ENCODE measurements at places on chromosomes 6 and 20.
A peak's percentile ranks its signal among the peaks of the same experiment; 100 is the strongest.

DNA sequence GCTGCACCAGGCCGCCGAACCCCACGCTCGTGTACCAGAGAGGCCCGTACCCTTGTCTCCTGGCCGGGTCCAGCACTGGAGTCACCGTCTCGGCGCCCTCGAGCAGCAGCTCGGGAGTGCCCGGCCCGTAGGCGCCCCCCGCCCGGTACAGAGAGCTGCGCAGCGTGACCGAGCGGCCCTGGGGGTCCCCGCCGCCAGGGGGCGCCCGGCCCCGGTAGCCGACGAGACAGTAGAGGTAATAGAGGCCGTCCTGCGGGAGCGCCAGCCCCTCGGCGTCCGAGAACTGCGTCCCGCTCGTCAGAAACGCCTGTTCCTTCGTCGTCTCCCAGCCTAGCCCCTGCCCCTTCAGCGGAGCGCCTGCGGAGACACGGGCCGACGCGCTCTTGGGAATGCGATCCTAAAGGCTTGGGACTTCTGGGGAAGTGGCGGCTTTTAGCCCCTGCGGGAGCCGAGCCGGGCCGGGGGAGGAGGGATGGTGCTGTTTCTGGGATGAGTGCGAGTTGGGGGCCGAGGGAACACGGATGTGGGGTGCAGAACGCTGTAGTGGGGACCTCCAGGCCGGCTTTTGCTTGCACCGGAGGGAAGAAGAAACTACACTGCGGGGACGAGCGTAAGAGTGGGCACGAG lies 1.3 kb downstream of the LTB start:
- no peak for DNase-seq

DNA sequence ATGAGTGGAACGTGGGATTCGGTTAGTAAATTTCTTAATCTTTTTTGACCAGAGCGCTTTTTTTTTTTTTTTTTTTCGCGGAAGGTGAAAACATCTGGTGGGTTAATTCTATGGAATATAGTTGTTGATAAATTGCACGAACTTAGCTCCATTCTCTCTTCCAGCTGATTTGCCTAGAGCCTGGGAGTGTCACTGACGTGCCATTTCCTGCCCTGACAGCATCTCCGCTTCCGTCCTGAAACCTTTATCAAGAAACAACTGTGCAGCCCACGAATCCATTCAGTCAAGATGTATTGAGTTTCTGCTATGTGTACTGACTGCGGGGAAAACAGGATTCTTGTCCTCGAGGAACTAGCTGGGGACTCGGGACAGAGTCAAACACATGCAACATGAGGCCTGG lies 59.5 kb upstream of the TGM3 start:
- no peak for DNase-seq

- DNase-seq = no peak
These were observed 125.1 kb upstream of the CARMIL1 start for GRCh38 chr6:25154034-25154596.

- no peak for DNase-seq
These were observed 84.6 kb upstream of the JAG1 start for GRCh38 chr20:10758446-10758845.

- DNase-seq = no peak
These were observed 70.3 kb upstream of the CD83 start for GRCh38 chr6:14047151-14047740.

GRCh38 chr20:16528078-16528477 lies 45.2 kb downstream of the KIF16B start:
- no peak for DNase-seq

- no peak for DNase-seq
These were observed 332.2 kb downstream of the KHDRBS2 start for GRCh38 chr6:61953851-61954250.

GRCh38 chr20:42098418-42098817 lies 480.2 kb upstream of the CHD6 start:
- DNase-seq = no peak

- DNase-seq = no peak
These were observed 111.7 kb upstream of the CD93 start for GRCh38 chr20:23197836-23198235.

DNA sequence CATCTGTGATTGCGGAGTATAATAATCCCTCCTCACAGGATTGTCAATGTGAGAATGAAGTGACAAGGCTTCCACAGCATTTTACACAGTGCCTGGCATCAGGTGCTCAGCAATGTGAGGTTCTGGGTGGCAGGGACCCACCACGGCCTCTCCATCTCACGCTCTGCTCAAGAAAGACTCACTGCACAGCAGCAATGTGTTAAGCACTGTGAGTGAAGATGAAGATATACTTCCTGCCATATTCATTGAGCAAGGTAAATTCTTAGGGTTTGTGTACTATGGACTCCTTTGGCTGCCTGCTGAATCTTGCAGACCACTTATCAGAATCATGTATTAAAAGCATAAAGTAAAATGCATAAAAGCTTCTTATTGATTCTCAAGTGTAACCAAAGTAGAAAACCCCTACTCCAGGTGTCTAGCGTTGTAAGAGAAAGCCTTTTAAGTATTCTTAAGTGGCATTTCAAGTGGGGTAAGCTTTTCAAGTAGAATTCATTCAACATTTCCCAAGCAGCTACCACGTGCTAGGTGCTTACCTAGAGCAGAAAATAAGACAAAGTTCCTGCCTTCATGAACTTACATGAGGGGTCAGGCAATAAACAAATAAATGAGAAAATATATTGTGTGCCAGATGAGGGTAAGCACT lies 17.0 kb upstream of the MEP1A start:
- DNase-seq = no peak

DNA sequence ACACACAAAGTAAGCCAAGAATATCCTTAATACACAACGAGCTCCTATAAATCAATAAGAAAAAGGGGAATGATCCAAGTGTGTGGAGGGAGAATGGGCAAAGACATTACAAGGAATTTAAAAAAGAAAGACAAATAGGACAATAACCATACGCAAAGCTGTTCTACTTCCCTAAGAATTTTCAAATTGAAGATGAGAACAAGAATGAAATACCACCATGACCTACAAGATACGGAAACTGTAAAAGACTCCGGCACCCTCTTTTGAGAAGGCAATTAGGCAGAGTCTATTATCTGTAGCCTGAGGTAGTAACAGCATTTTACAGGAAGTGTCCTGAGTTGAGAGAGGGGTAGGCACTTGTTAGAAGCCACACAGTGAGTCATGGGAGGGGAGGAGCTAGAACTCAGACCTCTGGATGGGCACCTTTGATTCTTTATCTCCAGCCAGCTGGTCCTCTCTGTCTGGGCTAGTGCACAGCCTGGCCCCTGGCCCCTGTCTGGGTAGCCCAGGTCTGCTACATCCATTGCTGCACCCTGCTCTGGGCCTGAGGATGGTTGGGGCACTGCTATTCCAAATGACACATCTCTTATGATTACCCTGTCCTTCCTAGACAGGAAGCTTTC lies 15.3 kb downstream of the RSPO4 start:
- no peak for DNase-seq

DNA sequence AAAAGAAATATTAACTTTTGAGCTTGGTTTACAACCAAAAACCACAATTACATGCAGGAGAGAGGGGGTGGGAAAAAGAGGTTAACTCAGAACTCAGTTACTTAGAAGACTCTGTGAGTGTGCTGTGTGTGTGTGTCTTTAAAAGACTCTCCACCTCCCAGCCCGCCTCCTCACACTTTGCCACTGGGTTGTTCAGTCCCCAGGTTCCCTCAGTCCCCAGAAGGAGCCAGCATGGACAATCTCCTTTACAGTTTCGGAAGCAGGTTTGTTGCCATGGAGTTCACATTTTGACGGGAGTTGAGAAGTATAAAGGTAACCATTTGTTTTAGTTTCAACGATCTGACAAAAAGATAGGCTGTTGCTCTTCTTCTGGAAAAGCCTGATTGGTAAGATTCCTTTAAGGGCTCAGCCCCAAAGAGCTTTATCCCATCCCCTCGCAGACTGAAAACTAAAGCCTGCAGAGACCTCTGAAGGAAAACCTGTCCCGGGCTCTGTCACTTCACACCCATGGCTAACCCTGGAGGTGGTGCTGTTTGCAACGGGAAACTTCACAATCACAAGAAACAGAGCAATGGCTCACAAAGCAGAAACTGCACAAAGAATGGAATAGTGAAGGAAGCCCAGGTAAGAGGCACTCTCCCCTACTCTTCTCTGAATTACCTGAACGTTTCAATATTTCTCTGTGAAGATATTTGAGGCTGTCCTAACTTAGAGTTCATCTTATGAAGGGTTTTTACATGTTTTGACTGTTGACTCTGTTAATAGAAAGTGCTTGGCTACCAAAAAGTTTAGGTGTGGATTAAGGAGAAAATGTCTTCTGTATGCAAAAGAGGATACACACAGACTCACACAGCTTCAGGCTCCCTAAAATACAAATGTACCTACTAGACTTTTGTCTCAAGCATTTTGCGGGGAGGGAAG lies at the start of gene SPTLC3:
SPTLC3 (plus strand) TSS at position 212 of the 921 bp plus-strand sequence; CDS start at position 508, 296 bp downstream.
- no peak for DNase-seq

DNA sequence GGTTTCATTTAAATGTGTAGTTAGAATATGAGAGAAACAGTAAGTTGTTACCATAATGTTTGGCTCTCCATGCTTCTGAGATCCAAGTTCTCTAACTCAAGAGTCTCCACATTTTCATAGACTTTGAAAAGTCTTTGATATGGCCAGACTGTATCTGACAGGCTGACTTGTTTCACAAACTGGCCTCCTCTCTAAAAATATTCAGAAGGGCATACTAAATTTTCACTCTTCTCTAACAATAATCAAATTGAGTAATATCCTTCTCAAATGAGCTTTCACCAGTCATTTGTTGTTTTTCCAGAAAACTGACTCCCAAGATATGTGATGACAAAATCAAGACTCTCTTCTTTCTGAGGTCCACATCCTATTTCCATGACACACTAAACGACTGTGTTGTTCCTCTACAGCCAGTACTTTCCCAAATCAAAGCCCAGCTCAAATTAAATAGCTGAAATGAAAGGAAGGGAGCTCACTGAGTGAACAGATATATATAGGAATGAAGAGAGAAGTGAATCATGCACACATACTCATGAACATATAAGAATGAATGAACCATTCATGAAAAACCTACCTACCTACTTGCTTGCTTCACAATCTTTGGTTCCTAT lies 15.1 kb downstream of the HIVEP2 start:
- no peak for DNase-seq

GRCh38 chr6:161110028-161110779 lies 118.6 kb downstream of the MAP3K4 start:
- no peak for DNase-seq

- DNase-seq = peak; percentile 91
These were observed 2.1 kb upstream of the DDX27 start for GRCh38 chr20:49216991-49217578.
